ENCODE measurements at places on chromosomes 5 and 9.

DNA sequence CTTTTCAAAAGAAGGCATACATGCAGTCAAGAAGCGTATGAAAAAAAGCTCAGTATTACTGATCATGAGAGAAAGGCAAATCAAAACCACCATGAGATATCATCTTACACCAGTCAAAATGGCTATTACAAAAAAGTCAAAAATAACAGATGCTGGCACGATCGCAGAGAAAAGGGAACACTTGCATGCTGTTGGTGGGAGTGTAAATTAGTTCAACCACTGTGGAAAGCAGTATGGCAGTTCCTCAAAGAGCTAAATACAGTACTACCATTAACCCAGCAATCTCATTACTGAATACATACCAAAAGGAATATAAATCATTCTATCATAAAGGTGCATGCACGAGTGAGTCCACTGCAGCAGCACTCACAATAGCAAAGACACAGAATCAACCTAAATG lies 24.5 kb downstream of the RETREG1 start:
- DNase-seq = no peak

GRCh38 chr5:155591273-155591672 lies 577.7 kb downstream of the KIF4B start:
- DNase-seq = no peak

DNA sequence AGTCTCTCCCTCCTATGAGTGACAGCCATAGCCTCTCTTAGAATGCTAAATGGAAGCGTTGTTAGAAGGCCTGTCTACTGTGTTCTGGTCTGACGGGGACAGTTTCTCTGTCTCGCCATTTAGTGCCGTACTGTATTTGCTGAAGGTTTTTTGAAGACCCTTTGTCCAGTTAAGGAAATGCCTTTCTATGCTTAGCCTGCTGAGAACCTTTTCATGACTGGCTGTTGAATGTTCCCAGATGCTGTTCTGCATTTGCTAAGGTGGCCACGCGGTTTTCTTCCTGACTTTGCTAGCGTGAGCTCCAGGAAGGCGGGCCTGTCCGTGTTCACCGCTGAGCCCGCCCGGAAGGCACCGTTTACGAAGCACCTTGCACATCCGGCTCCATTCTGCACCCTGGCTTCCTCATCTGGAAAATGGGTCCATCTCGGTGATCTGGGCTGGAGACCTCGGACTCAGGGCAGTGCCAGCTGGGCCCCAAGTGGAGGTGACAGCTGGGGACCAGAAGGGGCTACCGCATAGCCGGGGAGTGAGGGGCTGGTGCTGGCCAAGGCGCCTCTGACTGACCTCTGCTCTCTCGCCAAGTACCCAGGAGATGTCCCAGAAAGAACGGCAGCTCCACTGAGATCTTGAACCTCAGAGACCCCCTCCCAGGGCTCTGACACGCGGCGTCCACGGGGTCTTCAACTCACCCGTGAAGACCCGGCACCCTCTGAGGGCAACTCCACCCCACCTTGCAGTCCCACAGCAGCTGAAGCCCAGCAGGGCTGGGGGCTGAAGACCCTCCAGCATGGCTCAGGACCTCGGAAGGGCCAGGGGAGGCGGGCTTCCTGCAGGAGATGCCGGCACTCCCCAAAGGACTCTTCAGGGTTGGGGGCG lies 52.5 kb upstream of the NKD2 start:
- no peak for DNase-seq

DNA sequence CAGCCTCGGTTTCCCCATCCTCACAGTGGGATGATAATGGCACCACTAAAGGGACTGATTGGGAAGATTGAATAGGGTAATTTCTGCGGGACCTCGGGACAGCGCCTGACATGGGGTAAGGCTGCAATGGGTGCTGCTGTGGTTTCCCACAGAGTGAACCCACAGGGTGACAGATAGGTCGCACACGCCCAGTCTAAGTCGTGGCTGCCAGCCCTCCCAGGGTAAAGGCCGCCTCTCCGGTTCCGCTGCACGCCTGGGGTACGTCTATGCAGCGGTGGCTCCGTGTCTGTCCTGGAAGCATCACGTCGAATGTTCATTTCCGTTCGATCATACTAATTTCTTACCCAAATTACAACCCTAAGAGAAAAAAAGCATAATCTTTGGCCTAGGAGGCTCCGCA lies 631 bp downstream of the CFAP77 start:
- no peak for DNase-seq

- no peak for DNase-seq
These were observed 5.4 kb downstream of the GOLM1 start for GRCh38 chr9:86093788-86094555.

Data from stimulated activated CD8-positive, alpha-beta memory T cell treated with anti-CD3 and anti-CD28 coated beads, Interleukin-4, amount 100 ng/mL, for 1 hour (primary cell).